ENCODE measurements at places on chromosomes 4 and X.

DNA sequence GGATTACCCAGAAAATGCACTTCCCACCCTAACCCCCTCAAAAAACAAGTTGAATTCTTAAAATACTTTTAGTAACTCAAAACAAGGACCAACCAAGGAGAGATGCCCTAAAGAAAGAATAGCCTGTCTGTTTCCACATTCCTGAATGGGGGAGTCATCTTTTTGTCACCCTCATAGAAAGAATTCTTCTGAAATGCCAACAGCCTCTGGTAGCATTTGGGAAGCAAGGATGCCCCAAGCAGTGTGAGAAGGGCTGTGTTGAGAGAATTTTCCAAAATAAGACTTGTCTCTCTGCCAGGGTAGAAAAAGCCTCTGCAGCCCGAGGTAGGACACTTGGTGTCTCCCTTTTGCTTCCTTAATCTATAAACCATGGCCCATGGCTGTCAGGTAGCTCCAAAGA is 173.1 kb upstream of the VCX3A start:
- no peak for DNase-seq
- H3K27ac ChIP-seq: no peak overlapping the region
- no peaks in the 10 kb centered on the region for H3K27me3 ChIP-seq
- H3K4me1 ChIP-seq: no peaks in the 10 kb centered on the region
- no peak overlapping the region for H3K4me3 ChIP-seq

DNA sequence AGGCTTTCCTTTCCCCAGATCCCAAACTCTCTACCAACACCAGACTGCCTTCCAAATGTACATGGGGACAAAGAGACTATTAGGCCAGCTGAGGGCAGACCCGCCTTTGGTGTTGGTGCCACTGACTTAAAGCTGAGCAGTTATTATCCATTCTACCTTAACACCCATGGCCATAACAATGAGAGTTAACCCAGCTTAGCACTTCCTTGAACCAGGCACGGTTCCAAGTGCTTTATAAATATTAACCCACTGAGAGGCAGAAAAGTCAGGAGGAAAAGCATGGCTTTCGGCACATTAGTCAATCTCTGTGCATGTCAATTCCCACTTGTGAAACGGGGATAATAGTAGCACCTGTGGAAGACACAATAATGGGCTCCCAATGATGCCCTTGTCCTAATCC is 243.1 kb upstream of the ANXA3 start:
- no peak for DNase-seq
- H3K27ac ChIP-seq: no peak overlapping the region
- H3K36me3 ChIP-seq: no peaks in the 10 kb centered on the region
- no peaks in the 10 kb centered on the region for H3K4me1 ChIP-seq

DNA sequence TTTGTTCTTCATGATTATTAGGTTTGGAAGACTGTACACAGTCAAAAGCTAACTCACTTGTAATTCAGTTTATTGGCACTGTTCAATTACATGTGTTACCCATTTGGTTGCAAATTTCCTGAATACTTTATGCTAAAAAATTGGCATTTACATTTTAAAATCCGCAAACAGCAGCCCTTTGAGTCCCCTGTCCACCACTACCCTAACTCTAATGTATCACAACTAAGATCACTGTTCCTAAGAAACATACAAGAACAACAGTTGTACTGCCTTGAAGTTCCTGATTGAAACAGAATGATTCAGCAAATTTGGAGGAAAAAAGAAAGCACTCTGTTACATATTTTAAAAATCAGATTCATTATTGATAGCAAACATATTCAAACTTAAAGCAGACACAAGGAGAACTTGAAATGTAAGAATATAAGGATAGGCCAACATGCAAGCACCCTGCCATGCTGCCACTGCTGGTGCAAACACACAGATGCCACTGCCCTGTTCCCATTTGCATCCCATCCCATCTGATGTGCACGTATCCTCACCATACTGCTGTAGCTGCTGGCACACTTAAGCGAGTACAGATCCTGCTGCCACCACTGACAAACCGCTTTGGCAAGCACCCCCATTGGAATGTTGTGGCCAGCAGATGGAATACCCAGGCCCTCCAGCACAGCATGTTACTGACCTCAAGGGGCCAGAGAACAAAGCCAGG is 343.4 kb downstream of the PPP1R2C start:
- no peak overlapping the region for H3K27ac ChIP-seq
- no peaks in the 10 kb centered on the region for H3K36me3 ChIP-seq
- H3K27me3 ChIP-seq: no peaks in the 10 kb centered on the region
- H3K4me1 ChIP-seq: no peaks in the 10 kb centered on the region
- no peak for DNase-seq

GRCh38 chrX:35841872-35842271 is 43.7 kb downstream of the MAGEB16 start:
- no peak for DNase-seq
- no peaks in the 10 kb centered on the region for H3K27me3 ChIP-seq
- H3K36me3 ChIP-seq: no peaks in the 10 kb centered on the region
- no peak overlapping the region for H3K4me3 ChIP-seq

DNA sequence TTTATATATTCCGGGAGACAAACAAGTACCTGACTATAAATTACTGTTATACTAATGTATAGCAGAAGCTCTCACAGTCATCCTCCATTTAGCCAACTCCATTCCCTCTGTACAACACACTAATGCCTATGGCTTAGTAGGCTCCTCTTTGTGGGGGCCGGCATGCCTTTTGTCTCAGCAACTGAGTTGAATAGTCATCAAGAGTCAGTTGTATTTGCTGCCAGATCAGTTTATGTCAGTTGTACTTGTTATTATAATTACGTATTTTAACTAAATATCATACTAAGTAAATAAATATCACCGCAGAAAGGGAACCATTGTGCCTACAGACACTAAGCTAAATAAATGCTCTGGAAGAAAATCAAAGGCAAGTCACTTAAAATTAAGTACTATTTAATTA is 9.9 kb downstream of the PRMT9 start:
- H3K36me3 ChIP-seq: peaks cover 4% of the 10 kb centered on the region
- no peaks in the 10 kb centered on the region for H3K27me3 ChIP-seq
- no peak overlapping the region for H3K27ac ChIP-seq
- H3K4me3 ChIP-seq: no peak overlapping the region
- DNase-seq: no peak
- H3K4me1 ChIP-seq: no peaks in the 10 kb centered on the region

GRCh38 chrX:95893636-95894035 is 791.0 kb upstream of the DIAPH2 start:
- H3K36me3 ChIP-seq: no peaks in the 10 kb centered on the region
- no peaks in the 10 kb centered on the region for H3K27me3 ChIP-seq
- no peak overlapping the region for H3K4me3 ChIP-seq
- no peaks in the 10 kb centered on the region for H3K4me1 ChIP-seq
- no peak for DNase-seq

GRCh38 chr4:108172231-108172752 is 3.6 kb upstream of the LEF1 start:
- DNase-seq: peak; percentile 41
- peaks cover 36% of the 10 kb centered on the region for H3K4me1 ChIP-seq
- no peak overlapping the region for H3K27ac ChIP-seq
- peak overlapping the region; percentile 45 for H3K4me3 ChIP-seq

- no peak overlapping the region for H3K4me3 ChIP-seq
- no peaks in the 10 kb centered on the region for H3K27me3 ChIP-seq
- peak; percentile 58 for DNase-seq
- H3K4me1 ChIP-seq: peaks cover 11% of the 10 kb centered on the region
Measured at GRCh38 chrX:134377537-134377936, 82.4 kb upstream of the HPRT1 start.

GRCh38 chr4:53371049-53371448 is 5.2 kb upstream of the SCFD2 start:
- no peaks in the 10 kb centered on the region for H3K27me3 ChIP-seq
- no peaks in the 10 kb centered on the region for H3K36me3 ChIP-seq
- H3K4me3 ChIP-seq: no peak overlapping the region
- DNase-seq: no peak
- no peak overlapping the region for H3K27ac ChIP-seq
- peaks cover 8% of the 10 kb centered on the region for H3K4me1 ChIP-seq

DNA sequence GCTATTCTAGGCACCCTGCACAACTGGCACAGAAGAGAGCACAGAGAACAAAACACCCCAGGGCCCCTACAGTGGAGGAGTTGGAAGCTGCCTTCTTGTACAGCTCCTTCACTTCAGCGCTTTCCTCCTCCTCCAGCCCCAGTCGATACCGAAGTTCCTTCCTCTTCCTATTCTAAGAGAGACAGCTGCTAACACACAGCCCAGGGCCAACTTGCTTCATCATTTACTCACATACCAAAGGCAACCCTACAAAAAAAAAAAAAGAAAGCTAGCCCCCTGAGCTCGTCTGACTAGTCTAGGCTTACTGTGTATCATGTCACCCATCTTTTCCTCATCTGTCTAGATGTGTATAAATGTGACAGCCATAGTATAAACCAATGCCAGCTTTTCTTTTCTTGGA is 64.5 kb downstream of the MID1 start:
- no peak overlapping the region for H3K27ac ChIP-seq
- H3K36me3 ChIP-seq: no peaks in the 10 kb centered on the region
- H3K4me3 ChIP-seq: no peak overlapping the region
- H3K4me1 ChIP-seq: no peaks in the 10 kb centered on the region

- no peak overlapping the region for H3K4me3 ChIP-seq
- no peaks in the 10 kb centered on the region for H3K36me3 ChIP-seq
- H3K27ac ChIP-seq: no peak overlapping the region
- H3K27me3 ChIP-seq: no peaks in the 10 kb centered on the region
- no peak for DNase-seq
Measured at GRCh38 chrX:108699368-108699767, 37.0 kb downstream of the IRS4 start.

DNA sequence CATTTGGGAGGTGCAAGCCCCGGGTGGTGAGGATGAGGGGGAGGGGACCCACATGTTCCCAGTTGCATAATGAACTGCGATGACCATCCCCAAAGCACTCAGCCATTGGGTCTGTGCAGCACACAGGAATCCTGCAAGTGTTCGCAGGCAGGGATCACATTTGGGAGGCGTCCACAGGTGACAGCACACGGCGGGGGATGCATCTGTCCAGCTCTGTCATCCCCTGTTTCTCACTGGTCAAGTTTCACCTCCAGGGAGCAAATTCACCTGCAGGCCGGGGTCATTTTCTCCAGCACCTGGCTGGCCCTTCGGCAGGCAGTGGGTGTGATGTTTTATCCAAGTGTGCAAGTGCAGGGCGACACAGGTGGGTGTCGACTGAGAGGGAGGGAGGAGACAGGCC is 33.3 kb upstream of the SORCS2 start:
- no peaks in the 10 kb centered on the region for H3K27me3 ChIP-seq
- DNase-seq: no peak
- H3K4me3 ChIP-seq: no peak overlapping the region
- no peaks in the 10 kb centered on the region for H3K36me3 ChIP-seq
- no peak overlapping the region for H3K27ac ChIP-seq

- H3K4me3 ChIP-seq: no peak overlapping the region
- no peaks in the 10 kb centered on the region for H3K27me3 ChIP-seq
- H3K27ac ChIP-seq: no peak overlapping the region
- no peak for DNase-seq
- H3K4me1 ChIP-seq: no peaks in the 10 kb centered on the region
Measured at GRCh38 chr4:120616041-120616440, 306.5 kb downstream of the PRDM5 start.

- H3K36me3 ChIP-seq: no peaks in the 10 kb centered on the region
- DNase-seq: no peak
- no peak overlapping the region for H3K27ac ChIP-seq
Measured at GRCh38 chr4:119116925-119117900, 18.4 kb upstream of the MYOZ2 start.

GRCh38 chr4:119025420-119025819 is 110.2 kb upstream of the MYOZ2 start:
- H3K4me3 ChIP-seq: no peak overlapping the region
- no peak for DNase-seq
- no peaks in the 10 kb centered on the region for H3K4me1 ChIP-seq
- H3K36me3 ChIP-seq: no peaks in the 10 kb centered on the region
- no peak overlapping the region for H3K27ac ChIP-seq

DNA sequence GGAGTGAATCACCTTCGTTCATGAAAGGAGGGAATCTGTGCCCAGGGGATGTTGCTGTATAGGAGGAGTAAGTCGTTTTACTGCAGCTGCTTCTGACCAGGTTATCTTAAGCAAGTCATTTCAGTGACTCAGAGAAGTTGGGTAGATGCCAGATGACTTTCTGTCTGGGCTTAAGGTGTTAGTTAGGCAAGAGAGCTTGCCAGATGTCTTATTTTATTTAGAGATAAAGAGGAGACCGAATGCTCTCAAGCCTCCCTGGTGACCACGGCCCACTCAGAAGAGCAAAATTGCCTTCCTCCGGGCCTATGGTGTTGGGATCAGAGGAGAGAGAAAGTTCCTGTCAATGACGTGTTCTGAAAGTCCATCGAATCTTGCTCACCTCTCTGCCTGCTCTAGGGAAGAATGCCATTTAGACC is 16.3 kb upstream of the ZNF827 start:
- H3K4me3 ChIP-seq: no peak overlapping the region
- no peaks in the 10 kb centered on the region for H3K27me3 ChIP-seq
- peaks cover 6% of the 10 kb centered on the region for H3K4me1 ChIP-seq
- DNase-seq: no peak
- no peaks in the 10 kb centered on the region for H3K36me3 ChIP-seq
- no peak overlapping the region for H3K27ac ChIP-seq

DNA sequence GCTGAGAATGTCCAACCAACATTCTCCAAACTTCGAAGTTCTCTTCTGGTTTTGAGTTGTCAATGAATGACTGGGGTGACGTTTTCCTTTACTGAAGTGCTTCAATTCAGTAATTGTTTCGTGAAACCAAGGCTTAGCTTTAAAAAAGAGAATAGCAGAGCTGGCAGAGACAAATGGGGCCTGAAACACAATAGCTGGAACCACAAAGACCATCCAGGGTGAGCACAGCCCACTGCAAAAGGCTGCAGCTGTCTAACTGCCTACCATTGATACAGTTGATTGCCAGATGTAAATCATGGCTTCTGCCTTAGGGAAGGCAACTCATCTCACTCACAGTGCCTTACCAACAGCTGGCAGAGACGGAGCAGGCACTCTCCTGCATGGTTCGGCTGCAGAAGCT is 78.7 kb upstream of the ZNF518B start:
- H3K4me1 ChIP-seq: no peaks in the 10 kb centered on the region
- no peak overlapping the region for H3K4me3 ChIP-seq
- no peak for DNase-seq
- H3K27ac ChIP-seq: no peak overlapping the region
- no peaks in the 10 kb centered on the region for H3K36me3 ChIP-seq

GRCh38 chr4:19725130-19725529 is 526.6 kb upstream of the SLIT2 start:
- no peak overlapping the region for H3K4me3 ChIP-seq
- peaks cover 5% of the 10 kb centered on the region for H3K4me1 ChIP-seq
- no peak overlapping the region for H3K27ac ChIP-seq
- no peaks in the 10 kb centered on the region for H3K27me3 ChIP-seq

All from B cell (primary cell).